ENCODE measurements at places on chromosomes 5 and 9. TPM values are rescaled to one million over a fixed set of nuclear protein-coding genes. Genes with fewer than 3 reads are reported as not detected.

NR2F1-AS1 gene
- 0.85 TPM for total RNA-seq

TSLP gene
- not detected for total RNA-seq

SERF1A gene
- total RNA-seq = not detected

- H3K36me3 ChIP-seq = no peaks in the 10 kb centered on the region
- H3K27me3 ChIP-seq = no peaks in the 10 kb centered on the region
- H3K4me3 ChIP-seq = no peak overlapping the region
- no peak for DNase-seq
- no peak overlapping the region for H3K27ac ChIP-seq
These were observed 1058.7 kb upstream of the WWC1 start for GRCh38 chr5:167232675-167233311.

DNA sequence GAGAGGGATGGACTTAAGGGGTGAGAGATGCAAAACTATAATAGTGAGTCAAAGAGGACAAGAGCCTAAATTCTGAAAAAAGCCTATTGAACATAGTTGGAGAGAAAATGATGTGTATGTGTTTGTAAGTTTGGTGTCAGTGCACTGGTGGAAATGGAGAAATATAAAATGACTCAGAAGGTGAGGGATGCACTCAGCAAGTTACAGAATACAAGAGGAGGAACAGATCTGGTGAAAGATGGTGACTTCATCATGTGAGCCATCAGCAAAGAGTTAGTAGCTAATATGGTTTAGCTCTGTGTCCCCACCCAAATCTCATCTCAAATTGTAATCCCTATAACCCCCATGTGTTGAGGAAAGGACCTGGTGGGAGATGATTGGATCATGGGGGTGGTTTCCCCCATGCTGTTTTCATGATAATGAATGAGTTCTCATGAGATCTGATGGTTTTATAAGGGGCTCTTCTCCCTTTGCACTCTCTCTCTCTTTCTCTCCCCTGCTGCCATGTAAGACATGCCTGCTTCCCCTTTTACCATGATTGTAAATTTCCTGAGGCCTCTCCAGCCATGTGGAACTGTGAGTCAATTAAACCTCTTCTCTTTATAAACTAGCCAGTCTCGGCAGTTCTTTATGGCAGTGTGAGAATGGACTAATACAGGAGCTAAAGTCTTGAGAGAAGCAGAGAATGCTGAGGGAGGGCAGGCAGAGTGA lies 30.4 kb upstream of the FYB1 start:
- H3K4me3 ChIP-seq = no peak overlapping the region
- no peaks in the 10 kb centered on the region for H3K36me3 ChIP-seq
- no peak for DNase-seq
- no peaks in the 10 kb centered on the region for H3K4me1 ChIP-seq
- no peak overlapping the region for H3K27ac ChIP-seq

Measured in ascending aorta (tissue), 2 donors.